ENCODE measurements at places on chromosomes 13 and 19.
A peak's percentile ranks its signal among the peaks of the same experiment; 100 is the strongest.

GRCh38 chr19:17841810-17842662, 5.7 kb downstream of the JAK3 start:
- peak; percentile 97 for DNase-seq

DNA sequence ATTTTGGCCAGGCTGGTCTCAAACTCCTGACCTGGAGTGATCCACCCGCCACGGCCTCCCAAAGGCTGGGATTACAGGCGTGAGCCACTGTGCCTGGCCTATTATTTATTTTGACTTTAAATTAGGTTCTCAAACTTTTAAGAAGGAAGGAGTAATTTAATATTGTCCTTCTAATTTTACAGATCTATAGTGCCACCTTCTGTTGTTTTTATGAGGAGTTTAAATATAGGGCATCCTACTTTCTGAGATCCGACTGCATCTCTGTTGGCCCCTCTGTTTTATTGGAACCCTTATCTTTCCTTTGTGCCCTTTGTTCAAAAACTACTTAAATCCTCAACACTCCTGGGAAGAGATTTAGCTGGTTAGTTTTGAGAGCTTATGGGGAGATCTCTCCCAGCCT, 25.4 kb upstream of the ZMYM5 start:
- DNase-seq = peak; percentile 62

GRCh38 chr19:17346109-17346671, 8.8 kb downstream of the GTPBP3 start:
- DNase-seq = peak; percentile 79

- DNase-seq = no peak
Observed at GRCh38 chr13:107066355-107066754, 498.4 kb upstream of the ARGLU1 start.

DNA sequence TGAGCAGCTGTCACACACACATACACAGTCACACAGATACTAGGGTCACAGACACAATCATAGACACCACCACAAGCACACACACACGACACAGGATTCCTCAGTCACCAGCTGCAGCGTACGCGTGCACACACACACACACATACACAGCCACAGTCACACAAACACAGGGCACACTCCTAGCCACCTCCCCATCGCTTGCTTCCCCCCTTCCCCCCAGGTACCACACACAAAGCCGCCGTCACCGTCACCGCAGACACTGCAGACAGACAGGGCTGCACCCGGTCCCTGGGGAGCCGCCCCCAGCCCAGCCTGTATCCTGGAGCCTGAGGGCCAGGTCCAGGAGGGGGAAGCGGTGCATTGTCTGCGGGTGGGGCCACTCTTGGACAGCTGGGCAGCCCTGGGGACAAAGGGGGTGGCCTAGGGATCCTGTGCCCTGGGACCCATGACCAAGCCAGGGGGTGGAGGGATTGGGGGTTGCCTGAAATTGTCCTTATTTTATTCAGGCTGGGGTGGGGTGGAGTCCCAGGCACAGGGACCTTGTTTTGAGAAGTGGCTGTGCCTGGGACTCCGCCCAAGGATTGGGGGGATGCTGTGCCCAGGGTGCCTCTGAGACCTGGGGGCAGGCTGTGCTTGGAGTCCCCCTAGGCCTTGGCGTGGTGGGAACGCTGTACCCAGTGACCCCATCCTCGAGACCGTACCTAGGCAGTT, 957 bp downstream of the NUMBL start:
- peak; percentile 7 for DNase-seq

DNA sequence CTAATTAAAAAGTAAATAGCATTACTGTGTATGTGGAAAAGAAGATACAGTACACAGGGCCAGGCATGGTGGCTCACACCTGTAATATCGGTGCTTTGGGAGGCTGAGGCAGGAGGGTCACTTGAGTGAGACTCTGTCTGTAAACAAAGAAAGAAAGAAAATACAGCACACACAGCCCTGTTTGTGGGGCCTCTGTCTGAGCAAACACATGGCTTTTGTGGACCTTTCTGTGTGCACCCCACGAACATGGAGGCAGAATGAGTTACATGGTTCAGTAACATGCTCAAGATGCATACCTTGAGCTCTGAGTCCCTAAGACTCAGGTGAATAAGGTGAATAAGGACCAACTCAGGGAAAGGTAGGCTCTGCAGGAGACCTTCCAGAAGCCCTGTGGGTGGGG, 20.0 kb upstream of the AMER2 start:
- no peak for DNase-seq

- no peak for DNase-seq
Observed at GRCh38 chr19:1311543-1312091, 25.9 kb downstream of the EFNA2 start.

DNA sequence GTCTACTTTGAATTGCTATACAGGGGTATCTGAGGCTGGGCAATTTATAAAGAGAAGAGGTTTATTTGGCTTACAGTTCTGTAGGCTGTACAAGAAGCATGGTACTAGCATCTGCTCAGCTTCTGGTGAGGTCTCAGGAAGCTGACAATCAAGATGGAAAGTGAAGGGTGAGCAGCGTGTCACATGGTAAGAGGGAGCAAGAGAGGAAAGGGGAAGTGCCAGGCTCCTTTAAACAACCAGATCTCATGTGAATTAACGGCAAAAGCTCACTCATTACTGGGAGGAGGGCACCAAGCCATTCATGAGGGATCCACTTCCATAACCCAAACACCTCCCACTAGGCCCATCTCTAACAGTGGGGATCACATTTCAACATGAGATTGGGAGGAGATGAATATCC, 222.4 kb downstream of the TDRD3 start:
- DNase-seq = no peak

DNA sequence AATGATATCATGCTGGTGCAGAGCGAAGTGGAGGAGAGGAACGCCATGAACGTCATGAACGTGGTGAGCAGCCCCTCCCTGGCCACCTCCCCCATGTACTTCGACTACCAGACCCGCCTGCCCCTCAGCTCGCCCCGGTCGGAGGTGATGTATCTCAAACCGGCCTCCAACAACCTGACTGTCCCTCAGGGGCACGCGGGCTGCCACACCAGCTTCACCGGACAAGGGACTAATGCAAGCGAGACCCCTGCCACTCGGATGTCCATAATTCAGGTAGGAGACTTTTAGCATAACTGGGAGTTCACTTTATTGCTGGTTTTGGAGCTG, 3.3 kb downstream of the PCDH17 start:
- DNase-seq = no peak

DNA sequence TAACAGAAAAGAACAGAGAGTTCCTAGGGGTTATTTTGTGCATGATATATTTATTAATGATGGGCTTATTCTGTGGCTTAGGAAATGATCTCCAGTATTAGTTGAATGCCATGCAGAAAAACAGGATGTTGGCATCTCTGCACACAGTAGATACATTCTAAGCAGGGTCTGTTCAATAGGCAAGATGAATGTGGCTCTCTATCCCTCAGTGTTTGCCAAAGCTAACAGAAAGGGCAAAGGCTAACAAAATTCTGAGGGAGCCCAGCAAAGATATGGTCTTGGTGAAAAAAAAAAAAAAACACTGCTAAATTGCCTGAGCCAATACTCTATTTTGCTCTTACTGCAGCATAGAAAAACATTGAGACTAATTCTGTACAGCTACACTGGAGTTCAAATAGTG, 1095.8 kb downstream of the UQCRFS1 start:
- DNase-seq = no peak

DNA sequence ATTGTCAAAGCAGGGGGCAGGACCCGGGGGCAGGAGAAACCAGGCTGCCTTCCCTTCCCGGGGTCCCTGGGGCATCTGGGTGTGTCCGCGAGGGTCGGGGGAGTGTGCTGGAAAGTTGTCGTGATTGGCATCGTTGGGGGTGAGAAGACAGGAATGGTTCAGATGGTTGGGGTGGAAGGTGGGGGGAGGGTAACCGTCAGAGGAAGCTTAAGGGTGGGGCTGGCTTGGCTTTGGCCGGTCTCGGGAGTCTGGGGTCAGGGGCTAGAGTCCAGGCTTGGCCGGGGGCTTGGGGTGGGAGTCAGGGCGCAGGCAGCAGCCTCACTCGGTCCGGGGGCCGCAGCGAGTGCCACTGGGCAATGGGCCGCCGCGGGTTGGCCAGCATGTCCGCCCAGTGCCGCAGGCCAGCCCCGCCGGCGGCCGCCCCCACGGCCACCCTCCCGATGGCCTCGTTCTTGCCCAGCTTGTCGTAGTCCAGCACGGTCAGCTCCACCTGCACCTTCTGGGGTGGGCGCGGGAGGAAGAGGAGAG, 6.8 kb upstream of the DNAAF3 start:
- no peak for DNase-seq

- peak; percentile 38 for DNase-seq
Observed at GRCh38 chr13:81874681-81875661, 1534.0 kb upstream of the SPRY2 start.

DNA sequence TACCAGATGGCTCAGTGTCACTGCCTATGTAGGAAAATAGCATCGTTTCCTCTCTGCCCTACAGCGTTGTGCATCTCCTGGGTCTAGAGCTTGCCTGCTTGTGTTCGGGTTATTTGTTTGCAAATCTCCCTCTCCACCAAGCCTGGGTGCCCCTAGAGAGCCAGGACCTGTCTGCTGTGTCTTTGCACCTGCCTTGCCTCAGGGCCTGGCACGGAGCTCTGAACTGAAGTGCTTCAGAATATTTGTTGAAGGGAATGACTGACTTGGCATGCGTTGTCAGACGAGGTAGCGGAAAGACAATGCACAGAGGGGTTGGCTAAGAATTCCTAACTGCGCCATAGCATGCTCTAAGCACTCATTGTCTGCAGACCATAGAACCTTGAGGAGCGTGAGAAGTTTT, 263.4 kb downstream of the FGF9 start:
- no peak for DNase-seq

DNA sequence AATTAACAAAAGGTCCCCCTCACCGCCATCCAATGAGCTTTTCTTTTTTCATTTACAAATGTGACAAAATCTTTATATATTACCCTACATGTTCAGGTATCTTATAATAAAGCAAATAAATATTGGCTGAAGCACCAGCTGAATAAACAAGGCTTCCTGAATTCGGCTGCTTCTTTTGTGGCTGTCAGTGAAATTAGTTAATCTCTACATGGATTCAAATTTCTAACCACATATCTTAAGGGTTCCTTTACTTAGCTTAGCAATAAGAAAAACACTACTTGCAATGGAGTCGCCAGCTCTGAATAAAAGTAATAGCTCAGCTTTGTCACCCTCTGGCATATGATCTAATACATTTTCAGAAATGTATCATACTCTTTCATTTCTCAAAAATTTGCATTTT, 104.3 kb downstream of the CCNA1 start:
- DNase-seq = no peak

DNA sequence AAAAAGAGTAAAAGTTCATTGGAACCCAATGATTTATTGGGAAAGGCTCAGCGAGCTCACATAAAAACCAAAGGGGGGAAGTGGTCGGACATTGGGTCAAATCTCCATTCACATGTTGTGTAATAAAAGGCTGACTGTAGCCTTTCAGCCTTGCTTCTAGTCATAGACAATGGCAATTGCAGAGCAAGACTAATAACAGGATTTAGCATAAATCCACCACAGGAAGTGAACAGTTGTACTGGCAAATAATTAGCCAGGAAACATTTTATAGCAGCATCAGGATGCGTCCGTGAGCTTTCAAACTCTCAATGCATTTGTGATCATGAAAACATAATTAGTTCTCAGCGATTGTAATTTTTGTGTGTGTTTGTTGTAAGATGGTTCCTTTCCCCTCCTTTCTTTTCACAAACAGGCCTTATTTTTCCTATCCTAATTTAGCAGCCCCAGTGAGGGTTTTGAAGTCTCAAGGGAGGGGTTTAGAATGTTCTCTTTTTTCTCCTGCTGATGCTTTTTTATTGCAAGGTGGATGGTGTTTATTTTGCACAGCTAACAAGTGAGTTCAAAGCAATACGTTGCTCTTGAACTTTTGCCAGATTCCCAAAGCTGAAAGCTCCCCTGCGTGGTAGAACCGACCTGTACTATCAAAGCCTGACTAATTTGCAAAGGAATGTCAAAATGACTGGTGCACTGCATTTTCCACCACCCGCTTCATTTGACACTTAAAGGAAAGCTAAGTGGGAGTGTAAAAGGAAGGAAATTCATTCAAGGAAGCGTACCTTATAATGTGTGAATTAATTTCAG, 105.6 kb downstream of the SPRY2 start:
- peak; percentile 85 for DNase-seq

GRCh38 chr13:80555796-80556678, 215.1 kb upstream of the SPRY2 start:
- no peak for DNase-seq

DNA sequence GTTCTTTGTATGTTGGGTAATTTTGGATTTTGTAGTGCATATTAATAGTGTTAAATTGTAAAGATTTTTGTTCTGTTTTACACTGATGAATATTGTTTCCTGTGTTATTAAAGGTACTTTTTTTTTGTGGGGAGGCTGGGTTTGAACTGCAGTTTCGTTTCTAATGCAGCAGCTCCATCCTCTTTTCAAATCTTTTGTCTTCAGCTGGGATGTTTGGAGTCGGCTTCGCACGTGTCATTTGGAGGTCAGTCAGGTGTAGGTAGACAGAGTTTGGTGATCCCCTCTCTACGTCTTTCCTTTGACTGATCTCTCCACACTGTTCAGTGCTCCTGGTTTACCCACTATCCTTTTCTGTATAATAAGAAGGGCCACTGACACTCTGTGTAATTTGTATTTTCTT, 30.3 kb downstream of the TDRD3 start:
- no peak for DNase-seq

DNA sequence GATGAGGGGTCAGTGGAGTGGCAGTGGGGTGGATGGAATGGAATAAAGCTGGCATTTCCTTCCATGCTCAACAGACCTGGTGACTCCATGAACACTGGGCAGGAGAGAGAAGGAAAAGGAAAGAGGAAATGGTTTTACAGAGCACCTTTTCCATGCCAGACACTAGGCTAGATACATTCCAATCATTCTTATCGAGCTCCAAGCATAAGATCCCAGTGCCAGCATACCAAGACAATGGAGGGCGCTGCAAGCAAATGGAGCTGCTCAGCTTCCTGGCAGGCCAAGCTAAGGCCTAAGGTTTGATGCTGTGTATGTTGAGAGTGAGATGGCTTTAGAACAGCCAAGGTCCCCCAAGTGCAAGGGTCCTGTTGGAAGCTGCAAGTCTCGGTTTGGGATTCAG, 113.2 kb downstream of the HSPH1 start:
- DNase-seq = no peak

GRCh38 chr19:48487948-48488347, 18.8 kb downstream of the CYTH2 start:
- DNase-seq = peak; percentile 97

GRCh38 chr19:2986951-2987524, 9.7 kb downstream of the TLE6 start:
- no peak for DNase-seq

GRCh38 chr19:14480700-14481079, 5.5 kb upstream of the PTGER1 start:
- no peak for DNase-seq
